ENCODE measurements at places on chromosomes 1 and 21. TPM values are rescaled to one million over a fixed set of nuclear protein-coding genes. Genes with fewer than 3 reads are reported as not detected.

LCE3E gene
- not detected for total RNA-seq

SLAMF1 gene
- 1.6 TPM for total RNA-seq

FAM78B gene
- 3.4 TPM for total RNA-seq

C4BPA gene
- not detected for total RNA-seq

DCDC2B gene
- not detected for total RNA-seq

KLF17 gene
- total RNA-seq: 0.16 TPM

PRAMEF6 gene
- not detected for total RNA-seq

- H3K36me3 ChIP-seq: no peaks in the 10 kb centered on the region
- no peaks in the 10 kb centered on the region for H3K27me3 ChIP-seq
- H3K4me3 ChIP-seq: no peak overlapping the region
- no peak for DNase-seq
- H3K27ac ChIP-seq: no peak overlapping the region
Observed at GRCh38 chr1:67668660-67669059, 16.3 kb upstream of the GADD45A start.

DNA sequence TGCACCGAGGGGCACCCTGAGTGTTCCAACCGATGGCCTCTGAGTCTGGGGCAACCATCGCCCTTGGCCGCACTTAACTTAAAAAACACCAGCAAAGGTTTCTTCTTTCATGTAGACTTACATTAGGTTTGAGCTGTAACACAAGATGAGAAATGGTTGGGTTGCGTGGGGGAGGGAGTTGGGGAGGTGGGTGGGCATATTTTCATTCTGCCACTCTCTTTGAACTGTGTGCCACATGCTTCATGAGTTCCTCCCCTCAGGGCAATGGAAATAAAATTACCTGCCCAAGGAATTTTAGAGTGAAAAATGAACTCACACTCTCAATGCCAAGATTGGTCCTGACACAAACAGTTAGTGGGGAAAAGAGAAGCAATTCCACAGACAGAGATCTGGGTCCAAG is 430.1 kb upstream of the USP24 start:
- no peaks in the 10 kb centered on the region for H3K36me3 ChIP-seq
- H3K4me1 ChIP-seq: no peaks in the 10 kb centered on the region
- H3K4me3 ChIP-seq: no peak overlapping the region
- no peak for DNase-seq
- H3K27me3 ChIP-seq: no peaks in the 10 kb centered on the region

GRCh38 chr1:207055386-207056001 is 2.4 kb downstream of the PFKFB2 start:
- no peak overlapping the region for H3K4me3 ChIP-seq
- no peaks in the 10 kb centered on the region for H3K27me3 ChIP-seq
- H3K27ac ChIP-seq: no peak overlapping the region
- H3K4me1 ChIP-seq: no peaks in the 10 kb centered on the region
- no peaks in the 10 kb centered on the region for H3K36me3 ChIP-seq

DNA sequence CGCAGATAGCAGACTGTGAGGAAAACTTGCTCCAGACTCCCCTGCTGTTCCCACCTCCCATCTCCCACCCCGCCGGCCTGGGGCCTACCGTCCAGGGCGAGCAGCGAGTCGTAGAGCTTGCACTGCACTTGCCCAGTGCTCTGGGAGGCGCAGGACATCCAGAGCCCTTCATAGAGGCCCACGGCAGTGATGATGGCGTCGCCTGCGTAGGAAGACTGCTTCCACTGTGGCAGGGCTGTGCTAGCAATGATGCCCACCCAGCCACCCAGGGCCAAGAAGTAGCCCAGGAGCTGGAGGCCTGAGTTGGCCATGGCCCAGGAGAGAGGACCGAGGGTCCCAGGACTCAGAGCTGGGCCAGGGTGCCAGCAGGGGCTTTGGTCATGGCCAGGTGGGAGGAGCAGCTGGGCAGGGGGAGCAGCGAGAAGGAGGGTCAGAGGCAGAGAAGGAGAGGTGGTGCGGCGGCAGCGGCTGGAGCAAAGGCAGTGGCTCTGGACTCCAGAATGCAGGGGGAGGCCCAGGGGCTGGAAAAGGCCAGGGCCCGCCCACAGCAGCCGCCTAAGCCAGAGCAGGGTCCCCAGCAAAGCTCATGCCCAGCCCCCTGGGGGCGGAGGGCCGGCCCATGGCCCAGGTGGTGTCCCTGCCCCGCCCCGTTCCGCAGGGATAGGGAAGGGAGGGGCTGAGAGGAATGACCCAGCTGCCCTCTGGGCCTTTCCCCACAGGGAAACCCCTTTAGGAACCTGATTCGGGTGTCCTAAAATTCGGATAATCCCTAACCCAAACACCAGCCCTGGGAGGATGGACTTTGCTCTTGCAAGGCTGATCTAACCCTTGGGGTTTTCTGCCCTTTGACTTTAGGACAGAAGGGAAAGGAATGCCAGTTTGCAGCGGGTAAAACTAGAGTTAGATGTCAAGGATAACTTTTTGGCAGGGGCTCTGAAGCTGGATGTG is at the start of gene CLDN19:
CLDN19 (minus strand) TSS at position 484 of the 948 bp plus-strand sequence; CDS start at position 311, 173 bp downstream.
- no peaks in the 10 kb centered on the region for H3K36me3 ChIP-seq
- H3K27ac ChIP-seq: no peak within 1 kb of the TSS
- no peaks in the 10 kb centered on the region for H3K4me1 ChIP-seq
- no peak for DNase-seq
- H3K27me3 ChIP-seq: no peaks in the 10 kb centered on the region

DNA sequence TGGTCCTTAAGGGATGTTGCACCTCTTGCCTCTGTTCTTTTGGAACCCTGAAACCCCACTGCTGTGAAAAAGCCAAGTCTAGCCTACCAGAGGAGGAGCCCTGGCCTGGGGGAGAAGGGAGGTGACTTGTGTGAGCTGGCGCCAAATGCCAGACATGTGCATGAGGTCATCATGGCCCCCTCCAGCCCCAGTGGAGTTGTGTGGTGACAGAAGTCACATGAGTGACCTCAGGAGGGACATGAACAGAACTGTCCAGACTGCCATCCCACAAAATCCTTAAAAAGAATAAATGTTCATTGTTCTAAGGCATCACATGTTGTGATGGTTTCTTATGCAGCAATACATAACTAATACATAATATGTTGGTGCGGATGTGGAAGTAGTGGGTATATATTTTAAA is 10.8 kb downstream of the HHAT start:
- DNase-seq: no peak
- no peaks in the 10 kb centered on the region for H3K4me1 ChIP-seq
- H3K27me3 ChIP-seq: no peaks in the 10 kb centered on the region
- H3K27ac ChIP-seq: no peak overlapping the region
- H3K36me3 ChIP-seq: no peaks in the 10 kb centered on the region

- H3K4me3 ChIP-seq: no peak overlapping the region
- no peak overlapping the region for H3K27ac ChIP-seq
- no peaks in the 10 kb centered on the region for H3K4me1 ChIP-seq
- no peak for DNase-seq
- H3K36me3 ChIP-seq: no peaks in the 10 kb centered on the region
Observed at GRCh38 chr1:200314085-200314750, 95.6 kb downstream of the ZNF281 start.

DNA sequence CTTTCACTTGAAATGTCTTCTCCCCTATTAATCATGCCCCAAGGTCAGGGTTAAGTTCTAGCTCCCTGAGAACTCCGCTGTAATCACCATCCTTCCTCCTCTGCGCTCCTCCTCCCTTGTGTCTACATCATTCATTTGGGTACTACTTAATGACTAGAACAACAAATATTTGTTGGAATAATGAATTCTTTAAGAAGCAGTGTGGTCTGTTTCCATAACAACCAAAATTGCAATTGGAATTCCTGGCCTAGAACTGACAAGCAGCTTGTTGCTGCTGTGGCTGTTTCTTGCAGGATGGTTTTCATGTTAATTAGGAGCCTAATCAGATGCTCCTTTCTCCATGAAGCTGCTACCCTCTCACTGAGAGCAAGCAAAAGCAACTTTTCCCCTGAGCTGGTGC is 192.5 kb downstream of the ZZZ3 start:
- H3K4me1 ChIP-seq: no peaks in the 10 kb centered on the region
- H3K27me3 ChIP-seq: no peaks in the 10 kb centered on the region
- H3K4me3 ChIP-seq: no peak overlapping the region

GRCh38 chr1:4851385-4852065 is 197.1 kb downstream of the AJAP1 start:
- no peaks in the 10 kb centered on the region for H3K36me3 ChIP-seq
- peak; percentile 67 for DNase-seq
- H3K27me3 ChIP-seq: no peaks in the 10 kb centered on the region
- no peak overlapping the region for H3K27ac ChIP-seq

DNA sequence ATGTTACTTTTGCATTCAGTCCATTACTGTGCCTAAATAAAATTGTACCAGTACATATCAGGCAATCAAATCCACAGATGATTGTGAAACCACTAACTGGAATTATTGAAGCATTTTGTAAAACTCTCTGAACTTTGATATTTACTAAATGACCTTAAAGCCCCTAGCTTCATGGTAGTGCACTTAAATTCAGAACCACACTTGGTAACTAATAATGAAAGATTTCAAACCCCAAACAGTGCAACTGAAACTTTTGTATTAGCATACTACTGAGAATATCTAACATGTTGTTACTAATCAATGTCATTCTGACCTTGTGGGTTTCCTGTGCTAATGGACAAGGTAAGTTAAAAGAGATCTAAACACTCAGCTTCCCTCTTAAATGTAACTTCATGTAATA is at the start of gene CFHR3:
CFHR3 (plus strand) TSS at position 238 of the 400 bp plus-strand sequence; CDS start at position 285, 47 bp downstream.
- H3K4me3 ChIP-seq: no peak within 1 kb of the TSS
- no peaks in the 10 kb centered on the region for H3K27me3 ChIP-seq
- H3K4me1 ChIP-seq: no peaks in the 10 kb centered on the region

DNA sequence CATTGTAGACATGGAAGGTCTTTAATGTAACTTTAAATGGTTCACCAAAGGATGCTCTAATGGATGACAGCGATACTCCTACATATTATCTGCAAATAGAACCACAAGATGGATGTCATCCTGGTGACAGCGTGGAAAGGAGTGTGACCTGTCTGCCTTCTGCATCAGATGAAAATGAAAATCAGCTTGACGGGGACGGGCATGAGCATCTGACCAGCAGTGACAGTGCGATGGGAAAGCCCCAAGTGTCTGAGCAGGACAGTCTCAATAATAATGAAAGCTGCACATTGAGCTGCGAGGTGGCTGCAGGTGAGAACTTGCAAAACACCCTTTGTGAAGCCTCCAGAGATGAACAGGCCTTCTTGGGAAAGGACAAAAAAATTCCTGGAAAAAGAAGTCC is 25.2 kb downstream of the CNST start:
- no peak for DNase-seq
- no peaks in the 10 kb centered on the region for H3K27me3 ChIP-seq
- H3K4me3 ChIP-seq: no peak overlapping the region
- no peaks in the 10 kb centered on the region for H3K36me3 ChIP-seq
- H3K4me1 ChIP-seq: no peaks in the 10 kb centered on the region

DNA sequence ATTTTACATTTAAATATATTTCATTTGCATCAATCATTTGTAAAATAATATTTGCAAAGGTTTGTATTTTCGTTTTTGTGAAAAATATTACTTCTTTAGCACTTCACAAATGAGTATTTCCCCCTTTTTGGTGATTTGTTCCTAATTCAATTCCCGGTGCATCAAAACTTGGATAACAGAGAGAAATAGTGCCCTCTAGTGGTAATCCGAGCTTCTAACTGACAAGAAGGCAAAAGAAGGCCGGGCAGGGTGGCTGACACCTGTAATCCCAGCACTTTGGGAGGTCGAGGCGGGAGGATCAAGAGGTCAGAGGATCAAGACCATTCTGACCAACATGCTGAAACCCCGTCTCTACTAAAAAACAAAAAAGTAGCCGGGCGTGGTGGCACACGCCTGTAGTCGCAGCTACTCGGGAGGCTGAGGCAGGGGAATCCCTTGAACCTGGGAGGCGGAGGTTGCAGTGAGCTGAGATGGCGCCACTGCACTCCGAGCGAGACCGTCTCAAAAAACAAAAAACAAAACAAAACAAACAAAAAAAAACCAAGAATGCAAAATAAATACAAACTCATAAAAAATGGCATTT is 137.7 kb downstream of the COL11A1 start:
- no peak overlapping the region for H3K4me3 ChIP-seq
- H3K4me1 ChIP-seq: no peaks in the 10 kb centered on the region
- H3K27ac ChIP-seq: no peak overlapping the region
- no peaks in the 10 kb centered on the region for H3K36me3 ChIP-seq

GRCh38 chr1:223665592-223666312 is at the start of gene CAPN8:
Gene CAPN8 (minus strand): TSS chr1:223665701. CDS start chr1:223665646, 55 bp downstream.
- H3K27ac ChIP-seq: no peak within 1 kb of the TSS
- DNase-seq: no peak
- H3K4me3 ChIP-seq: no peak within 1 kb of the TSS
- no peaks in the 10 kb centered on the region for H3K4me1 ChIP-seq
- no peaks in the 10 kb centered on the region for H3K36me3 ChIP-seq

DNA sequence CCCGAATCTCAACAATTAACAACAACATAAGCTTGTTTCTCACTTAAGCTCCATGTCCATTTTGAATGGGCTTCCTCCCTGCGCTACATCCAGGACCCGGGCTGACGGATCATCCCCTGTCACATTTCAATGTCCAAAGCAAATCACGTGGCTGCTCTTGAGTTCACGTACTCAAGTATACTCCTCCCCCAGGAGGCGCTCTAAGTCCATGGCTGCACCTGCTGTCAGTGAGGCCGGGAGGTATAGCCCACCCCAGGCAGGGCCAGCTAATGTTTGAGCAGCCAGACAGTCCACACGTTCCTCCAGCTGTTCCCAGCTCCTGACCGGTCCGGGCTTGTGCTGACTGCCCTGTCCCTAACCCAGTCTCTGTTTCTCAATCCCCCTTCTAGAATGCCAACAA is 220.8 kb downstream of the SLC35F3 start:
- H3K27ac ChIP-seq: no peak overlapping the region
- H3K36me3 ChIP-seq: no peaks in the 10 kb centered on the region
- H3K4me3 ChIP-seq: no peak overlapping the region
- no peak for DNase-seq
- no peaks in the 10 kb centered on the region for H3K4me1 ChIP-seq

Measured in aorta (tissue), 5 donors.